Esophagus squamous epithelium (tissue), 5 donors: ENCODE measurements at places on chromosomes 3 and 15.
A peak's percentile ranks its signal among the peaks of the same experiment; 100 is the strongest.

DNA sequence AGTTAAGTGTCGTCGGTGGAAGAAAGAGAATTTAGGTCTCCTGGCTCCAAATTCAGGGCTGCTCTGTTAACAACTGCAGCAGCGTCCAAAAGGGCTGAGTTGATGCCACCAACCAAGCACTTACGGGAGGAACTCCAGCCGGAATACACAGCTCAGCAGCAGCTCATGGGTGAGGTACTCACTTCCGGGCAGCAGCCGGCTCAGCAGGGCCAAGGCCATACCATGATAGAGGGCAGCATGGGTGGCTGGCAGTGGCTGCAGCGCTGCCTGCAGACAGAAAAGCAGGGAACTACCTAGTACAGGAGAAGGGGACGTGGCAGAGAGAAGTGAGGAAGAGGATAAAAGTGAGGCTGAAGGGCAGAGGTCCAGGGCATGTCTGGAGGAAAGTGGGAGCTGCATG is 8.0 kb upstream of the LTK start:
- no peak for DNase-seq

GRCh38 chr3:88267847-88268246 is 118.1 kb downstream of the C3orf38 start:
- no peak for DNase-seq

GRCh38 chr15:41230650-41231421 is at the start of the genes CHP1 and EXD1:
CHP1 (plus strand) TSS chr15:41231268; CDS start chr15:41231383, 115 bp downstream.
EXD1 (minus strand) TSS chr15:41230757; CDS start chr15:41226575, 4,182 bp downstream.
- peak; percentile 86 for DNase-seq

- DNase-seq = no peak
Measured at GRCh38 chr3:41362638-41363559, 163.6 kb downstream of the CTNNB1 start.

DNA sequence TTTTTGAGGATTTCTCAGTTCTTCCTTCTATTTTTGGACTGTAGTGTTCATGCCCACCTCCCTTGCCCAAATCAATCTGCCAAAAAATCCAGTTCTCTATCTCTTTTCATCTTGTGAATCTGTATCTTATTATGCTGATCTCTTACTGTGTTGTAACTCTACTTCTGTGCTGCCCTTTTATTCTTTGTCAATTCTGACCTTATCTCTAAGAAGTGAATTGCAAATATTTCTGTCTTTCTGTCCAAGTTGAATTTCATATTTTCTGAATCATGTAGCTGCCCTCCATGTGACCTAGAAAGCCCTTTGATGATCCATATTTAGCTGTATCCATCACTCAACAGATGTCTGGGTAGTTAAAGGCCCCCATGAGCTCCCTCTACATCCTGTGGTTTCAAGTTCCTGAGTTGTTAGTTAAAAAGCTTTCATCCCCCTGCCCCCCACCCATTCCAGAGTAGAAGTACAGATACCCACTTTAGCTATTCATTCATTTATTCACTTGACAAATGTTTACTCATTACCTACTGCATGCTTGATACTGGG is 33.6 kb upstream of the ETV5 start:
- DNase-seq = no peak

GRCh38 chr3:72555714-72556113 is 292.5 kb downstream of the SHQ1 start:
- DNase-seq = no peak

- DNase-seq = no peak
Measured at GRCh38 chr3:12653747-12654146, 10.2 kb downstream of the RAF1 start.

DNA sequence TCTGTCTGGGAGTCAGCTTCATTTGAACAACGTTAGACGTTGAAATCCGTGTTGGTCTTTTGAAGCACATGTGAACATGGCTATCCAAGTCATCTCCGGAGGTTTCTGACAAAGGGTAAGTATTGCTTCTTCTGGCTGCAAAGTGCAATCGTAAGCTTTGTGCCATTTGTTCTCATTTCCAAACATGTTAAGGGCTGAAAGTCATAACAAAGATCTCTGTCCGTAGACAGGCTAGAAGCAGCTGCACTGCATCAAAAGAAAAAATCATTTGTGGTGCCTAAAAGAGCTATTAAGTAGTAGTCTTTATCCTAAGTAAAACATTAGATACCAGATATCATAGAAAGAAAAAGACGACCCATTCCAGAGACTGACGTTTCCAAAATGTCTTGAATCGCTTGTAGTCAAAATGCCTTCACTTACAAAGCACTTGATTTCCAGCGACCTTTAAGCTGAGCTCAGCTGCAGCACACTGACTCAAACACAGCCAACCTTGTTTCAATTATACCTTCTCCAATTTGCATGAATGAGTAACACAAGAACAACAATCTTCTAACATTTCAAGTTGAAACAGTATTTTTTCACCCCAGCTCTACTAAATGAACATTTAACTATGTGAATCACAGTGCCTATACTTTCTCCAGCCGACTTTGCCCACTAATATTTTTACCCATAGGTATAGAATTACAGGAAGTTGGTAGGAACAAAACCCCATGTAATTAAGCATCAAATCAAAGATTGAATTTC is 76.6 kb downstream of the NEDD4 start:
- DNase-seq = no peak

- DNase-seq = no peak
Measured at GRCh38 chr3:8507496-8507895, 5.9 kb downstream of the LMCD1 start.

- DNase-seq = no peak
Measured at GRCh38 chr15:43550527-43551363, 33.3 kb downstream of the MAP1A start.

- DNase-seq = no peak
Measured at GRCh38 chr15:56693761-56694160, 39.5 kb downstream of the ZNF280D start.

GRCh38 chr15:60972866-60973265 is 256.2 kb downstream of the RORA start:
- DNase-seq = no peak

DNA sequence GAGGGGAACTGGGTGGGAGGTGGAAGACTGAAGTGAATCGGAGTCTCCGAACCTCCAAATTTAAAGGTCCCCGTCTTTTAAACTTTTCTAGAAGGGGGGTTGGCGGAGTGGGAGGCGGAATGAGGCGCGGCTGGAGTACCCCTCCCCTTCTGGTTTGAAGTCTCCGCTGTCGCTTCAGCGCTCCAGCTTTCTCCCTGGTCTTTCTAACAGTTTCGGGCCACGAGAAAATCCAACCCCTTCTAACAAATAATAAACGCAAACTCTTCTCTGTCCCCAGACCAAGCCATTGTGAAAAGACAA is 2.5 kb upstream of the MECOM start:
- no peak for DNase-seq

GRCh38 chr15:75639191-75639708 is 774 bp downstream of the IMP3 start:
- no peak for DNase-seq

DNA sequence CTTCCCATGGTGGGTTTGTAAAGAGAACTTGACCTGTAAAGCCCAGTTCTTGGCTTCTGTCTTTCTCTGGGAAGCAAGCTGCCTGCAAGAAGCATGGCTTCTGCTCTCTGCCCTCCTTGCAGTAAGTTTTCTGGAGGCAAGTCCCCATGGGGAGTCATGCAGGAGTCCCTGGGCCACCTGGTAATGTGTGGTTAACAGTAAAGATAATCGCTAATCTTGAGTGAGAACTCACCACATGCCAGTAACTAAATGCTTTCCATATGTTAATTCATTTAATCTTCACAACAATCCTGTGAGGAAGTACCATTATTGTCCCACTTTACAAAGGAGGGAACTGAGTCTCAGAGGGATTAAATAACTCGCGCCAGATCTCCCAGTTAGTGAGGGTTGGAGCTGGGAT is 4.2 kb downstream of the CAPN3 start:
- DNase-seq = no peak

- DNase-seq = no peak
Measured at GRCh38 chr3:132378048-132378762, 39.1 kb upstream of the DNAJC13 start.

DNA sequence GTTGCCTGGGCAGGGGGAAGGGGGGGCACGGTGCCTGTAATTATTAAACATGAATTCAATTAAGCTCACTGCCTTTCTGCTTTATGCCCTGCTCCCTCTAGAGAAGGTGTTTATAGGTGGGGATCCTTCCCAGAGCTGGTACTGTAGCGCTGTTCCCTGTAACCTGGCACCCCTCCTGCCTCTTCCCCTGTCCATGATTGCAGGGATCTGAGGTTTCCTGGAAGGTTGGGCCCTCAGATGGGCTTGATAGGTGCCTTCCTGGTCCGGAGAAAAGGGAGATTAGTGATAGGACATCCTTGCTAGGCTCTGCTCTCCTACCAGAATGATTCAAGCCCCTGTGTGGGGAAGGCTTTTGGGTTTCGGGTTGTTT is 2.1 kb upstream of the FAM131A start:
- no peak for DNase-seq

DNA sequence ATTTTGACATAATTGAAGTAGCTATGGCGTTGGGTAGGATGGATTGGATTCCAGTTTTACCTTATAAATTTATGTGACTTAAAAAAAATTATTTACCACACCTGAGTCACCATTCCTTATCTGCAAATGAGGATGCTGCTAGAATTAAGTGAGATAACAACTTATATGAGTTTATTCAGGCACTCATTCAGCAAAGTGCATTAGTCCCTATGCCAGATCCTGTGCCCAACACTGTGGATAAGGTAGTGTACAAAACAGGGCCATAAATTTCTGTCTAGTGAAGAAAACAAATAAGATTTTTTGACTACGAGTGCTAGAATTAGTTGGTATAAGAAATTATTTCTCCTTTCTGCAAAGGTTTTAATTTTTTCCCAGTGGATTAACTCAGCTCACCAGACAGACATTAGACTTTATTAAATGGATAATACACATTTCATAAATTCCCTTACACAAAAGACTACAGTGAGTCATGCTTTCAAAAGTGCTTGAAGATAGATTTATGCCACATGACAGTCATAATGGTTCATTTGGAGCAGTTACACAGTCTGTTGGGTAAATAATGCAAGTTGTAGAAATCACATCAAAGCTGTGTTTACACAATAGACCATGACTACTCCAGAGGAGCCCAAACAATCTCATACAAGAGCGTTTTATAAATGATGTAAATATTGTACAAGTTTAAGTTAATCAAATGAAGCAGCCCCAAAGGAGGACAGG is 129.9 kb upstream of the TGFBR2 start:
- no peak for DNase-seq

GRCh38 chr3:169668957-169669741 is 5.6 kb upstream of the MECOM start:
- no peak for DNase-seq

GRCh38 chr3:46429671-46430070 is 22.6 kb downstream of the CCRL2 start:
- DNase-seq = no peak

DNA sequence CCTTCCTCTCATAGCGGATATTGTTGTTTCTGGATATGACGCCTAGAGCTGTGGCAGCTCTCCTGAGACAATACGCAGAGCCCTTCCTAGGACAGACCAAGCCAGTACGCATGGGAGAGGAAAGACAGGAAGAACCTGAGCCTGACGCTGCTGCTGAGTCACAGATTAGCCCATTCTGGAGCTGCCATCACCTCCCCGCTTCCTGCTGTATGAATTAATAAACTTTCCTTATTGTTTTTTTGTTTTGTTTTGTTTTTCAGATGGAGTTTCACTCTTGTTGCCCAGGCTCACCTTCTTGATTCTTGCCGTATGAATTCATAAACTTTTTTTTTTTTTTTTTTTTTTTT is 67.0 kb downstream of the PPCDC start:
- no peak for DNase-seq

GRCh38 chr15:101018450-101018849 is 99.3 kb downstream of the LRRK1 start:
- no peak for DNase-seq

GRCh38 chr15:42605796-42606195 is 30.4 kb downstream of the STARD9 start:
- DNase-seq = no peak

DNA sequence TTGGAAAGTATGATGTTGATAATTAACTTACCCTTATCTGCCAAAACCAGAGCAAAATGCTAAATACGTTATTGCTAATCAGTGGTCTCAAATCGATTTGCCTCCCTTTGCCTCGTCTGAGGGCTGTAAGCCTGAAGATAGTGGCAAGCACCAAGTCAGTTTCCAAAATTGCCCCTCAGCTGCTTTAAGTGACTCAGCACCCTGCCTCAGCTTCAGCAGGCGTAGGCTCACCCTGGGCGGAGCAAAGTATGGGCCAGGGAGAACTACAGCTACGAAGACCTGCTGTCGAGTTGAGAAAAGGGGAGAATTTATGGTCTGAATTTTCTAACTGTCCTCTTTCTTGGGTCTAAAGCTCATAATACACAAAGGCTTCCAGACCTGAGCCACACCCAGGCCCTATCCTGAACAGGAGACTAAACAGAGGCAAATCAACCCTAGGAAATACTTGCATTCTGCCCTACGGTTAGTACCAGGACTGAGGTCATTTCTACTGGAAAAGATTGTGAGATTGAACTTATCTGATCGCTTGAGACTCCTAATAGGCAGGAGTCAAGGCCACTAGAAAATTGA is 59.7 kb downstream of the DCUN1D1 start:
- no peak for DNase-seq

GRCh38 chr15:33458421-33458820 is 147.7 kb downstream of the RYR3 start:
- DNase-seq = no peak

- no peak for DNase-seq
Measured at GRCh38 chr15:31278544-31279220, 48.0 kb upstream of the KLF13 start.
